CD8-positive, alpha-beta memory T cell (primary cell): ENCODE measurements at places on chromosomes 12 and 14.

DNA sequence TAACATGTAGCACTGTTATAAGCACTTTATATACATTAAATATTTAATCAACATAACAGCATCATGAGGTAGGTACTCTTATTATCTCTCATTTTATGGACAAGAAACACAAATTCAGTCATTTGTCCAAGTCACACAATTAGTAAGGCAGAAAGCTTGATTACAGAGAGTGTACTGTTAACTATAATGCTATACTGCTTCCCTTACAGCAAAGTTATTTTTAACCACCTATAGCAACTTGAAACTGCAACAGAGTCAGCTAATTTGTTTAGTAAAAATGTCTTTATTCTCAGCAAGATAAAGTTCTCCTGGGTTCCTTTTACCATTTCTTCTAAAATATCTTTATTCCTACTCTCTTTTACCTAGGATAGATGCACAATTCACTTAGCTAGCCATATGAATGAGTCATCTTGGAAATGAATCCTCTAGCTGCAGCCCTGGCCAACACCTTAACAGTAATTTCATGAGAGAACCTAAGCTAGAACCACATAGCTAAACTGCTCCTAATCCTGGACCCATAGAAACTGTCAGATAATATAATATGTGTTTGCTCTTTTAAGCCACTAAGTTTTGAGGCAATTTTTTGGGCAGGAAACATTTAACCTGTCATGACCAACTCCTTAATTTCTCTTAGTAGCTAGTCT is 90.2 kb upstream of the HECTD1 start:
- DNase-seq, result no peak

GRCh38 chr12:49133014-49133413 is 1.8 kb upstream of the TUBA1B start:
- DNase-seq, result no peak

DNA sequence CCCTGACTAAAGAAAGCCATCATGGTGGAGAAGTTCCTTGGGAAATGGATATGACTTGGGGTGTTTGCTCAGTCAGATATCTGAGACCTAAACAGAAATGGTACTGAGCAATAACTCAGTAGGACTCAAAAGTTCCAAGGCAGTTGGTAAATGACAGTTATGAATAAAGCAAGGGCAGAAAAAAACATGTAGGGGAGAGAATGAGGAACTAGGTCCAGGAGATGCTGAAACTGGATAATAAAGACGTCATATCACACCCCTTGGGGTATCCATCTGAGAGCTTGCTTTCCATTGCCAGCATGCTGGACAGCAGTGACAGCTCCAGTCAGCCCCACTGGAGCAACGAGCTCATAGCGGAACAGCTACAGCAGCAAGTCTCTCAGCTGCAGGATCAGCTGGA is 37.5 kb downstream of the RPGRIP1 start:
- no peak for DNase-seq

DNA sequence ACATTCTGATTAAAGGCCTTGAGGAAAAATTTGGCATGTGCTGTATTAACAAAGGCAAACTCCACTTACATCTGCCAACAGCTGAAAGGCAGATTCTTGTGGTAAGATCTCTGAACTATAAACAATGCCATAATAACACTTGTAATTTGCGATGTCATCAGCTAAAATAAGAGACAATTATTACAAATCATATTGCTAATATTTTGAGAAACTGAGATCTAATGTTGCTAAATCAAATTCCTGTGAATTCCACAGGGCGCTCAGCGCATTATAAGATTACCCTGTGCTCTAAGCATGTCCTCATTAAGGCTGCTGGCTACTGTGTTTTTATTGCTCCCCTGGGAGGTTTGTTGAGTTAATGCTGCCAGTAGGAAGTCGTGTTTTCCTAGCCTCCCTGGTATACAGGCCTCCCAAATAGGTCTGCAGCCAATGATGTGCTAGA is 244.8 kb downstream of the DACT1 start:
- DNase-seq, result no peak

DNA sequence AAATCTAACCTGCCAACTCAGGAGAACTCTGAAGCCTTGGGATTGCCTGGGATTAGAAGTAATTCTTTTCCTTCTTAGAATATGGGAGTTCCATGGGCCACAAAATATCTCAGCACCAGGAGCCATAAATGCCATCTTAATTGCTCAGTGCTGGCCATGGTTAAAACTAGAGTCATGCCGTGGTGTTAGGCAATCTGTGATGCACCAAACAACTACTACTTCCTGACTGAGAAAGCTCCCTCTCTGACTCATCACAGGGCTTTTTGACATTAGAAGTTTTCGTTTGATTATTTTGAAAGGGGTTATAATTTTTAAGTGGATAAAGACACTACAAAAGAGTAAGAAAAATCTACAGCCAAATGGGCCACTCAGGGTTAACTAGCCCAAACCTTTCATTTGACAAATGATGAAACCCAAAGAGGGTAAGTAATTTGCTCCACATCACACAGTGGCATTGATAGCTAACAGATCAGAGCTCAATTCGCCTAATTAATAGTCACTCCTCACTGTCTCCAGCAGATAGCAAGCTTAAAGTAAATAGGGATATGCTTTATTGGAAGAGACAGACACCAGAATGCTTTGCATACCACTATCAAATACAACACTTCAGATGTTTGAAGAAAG is 377.3 kb downstream of the EMP1 start:
- DNase-seq, result no peak

- no peak for DNase-seq
Observed at GRCh38 chr14:44180975-44181374, 326.1 kb downstream of the FSCB start.

GRCh38 chr12:46230983-46231382 is 37.9 kb downstream of the SLC38A1 start:
- no peak for DNase-seq

GRCh38 chr14:24518851-24519250 is 10.8 kb upstream of the CMA1 start:
- no peak for DNase-seq

- no peak for DNase-seq
Observed at GRCh38 chr12:93773122-93773871, 96.1 kb downstream of the CRADD start.

- DNase-seq, result no peak
Observed at GRCh38 chr12:119169150-119169549, 9.6 kb upstream of the HSPB8 start.

- DNase-seq, result peak; percentile 65
Observed at GRCh38 chr12:2752676-2753371, 41.9 kb upstream of the FKBP4 start.

- DNase-seq, result no peak
Observed at GRCh38 chr14:75059642-75060041, 4.2 kb downstream of the ACYP1 start.

DNA sequence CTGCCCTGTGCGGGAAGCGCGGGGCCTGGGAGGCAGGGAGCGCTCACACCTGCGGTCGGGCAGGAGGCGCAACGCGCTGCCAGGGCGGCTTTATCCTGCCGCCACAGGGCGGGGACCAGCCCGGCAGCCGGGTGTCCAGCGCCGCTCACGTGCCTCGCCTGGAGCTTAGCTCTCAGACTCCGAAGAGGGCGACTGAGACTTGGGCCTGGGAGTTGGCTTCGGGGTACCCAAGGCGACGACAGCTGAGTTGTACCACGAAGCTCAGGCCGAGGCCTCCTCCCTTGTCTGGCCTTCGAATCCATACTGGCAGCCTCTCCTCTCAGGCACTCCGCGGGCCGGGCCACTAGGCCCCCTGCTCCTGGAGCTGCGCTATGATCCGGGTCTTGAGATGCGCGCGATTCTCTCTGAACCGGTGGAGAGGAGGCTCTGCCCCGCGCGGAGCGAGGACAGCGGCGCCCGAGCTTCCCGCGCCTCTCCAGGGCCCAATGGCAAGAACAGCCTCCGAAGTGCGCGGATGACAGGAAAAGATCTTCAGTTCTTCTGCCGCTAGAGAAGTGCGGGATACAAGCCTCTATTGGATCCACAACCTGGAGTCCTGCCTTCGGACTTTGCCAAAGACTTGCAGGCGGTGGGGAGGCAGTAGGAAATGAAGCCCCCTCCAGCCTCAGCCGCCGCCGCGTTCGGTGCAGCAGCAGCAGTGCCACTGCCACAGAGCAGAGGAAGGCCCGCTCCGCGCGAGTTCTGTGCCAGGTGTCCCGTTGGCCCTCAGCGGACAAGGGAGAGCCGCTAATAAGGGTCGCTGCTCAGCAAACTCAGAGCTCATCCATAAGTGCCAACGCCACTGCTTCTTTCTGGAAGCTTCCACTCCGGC is 6.8 kb downstream of the SIX1 start:
- no peak for DNase-seq

- no peak for DNase-seq
Observed at GRCh38 chr14:37600880-37601741, 5.7 kb downstream of the TTC6 start.

DNA sequence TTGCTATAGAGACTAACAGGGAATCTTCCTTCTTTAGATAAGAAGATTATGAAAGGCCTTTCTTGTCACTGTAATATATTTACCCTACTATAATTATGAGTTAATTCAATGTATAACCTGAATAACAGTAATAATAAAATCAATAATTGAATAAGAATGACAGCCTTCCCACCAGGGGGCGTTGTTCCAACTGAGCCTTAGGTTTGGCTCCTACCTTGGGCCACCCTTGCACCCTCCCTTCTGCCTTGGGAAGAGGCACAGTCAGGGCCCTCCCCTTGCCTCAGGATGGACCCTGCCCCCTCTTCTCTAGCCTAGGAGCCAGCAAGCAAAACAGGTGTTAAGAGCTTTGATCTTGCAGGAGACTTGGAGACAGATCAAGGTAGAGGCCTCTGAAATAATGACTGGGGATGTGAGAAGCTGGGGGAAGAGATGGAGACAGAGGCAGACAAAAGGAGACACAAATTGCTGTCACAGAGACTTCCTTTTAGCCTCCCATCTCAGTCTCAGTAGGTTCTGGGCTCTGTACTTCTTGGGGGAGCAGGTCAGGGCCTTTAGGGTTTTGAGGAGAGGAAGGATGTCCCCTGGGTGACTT is 40.1 kb upstream of the CISTR start:
- no peak for DNase-seq

- no peak for DNase-seq
Observed at GRCh38 chr12:27026257-27026656, 3.9 kb downstream of the MED21 start.

GRCh38 chr14:51564986-51565604 is 86.6 kb upstream of the FRMD6 start:
- no peak for DNase-seq
